Activated CD8-positive, alpha-beta memory T cell treated with anti-CD3 and anti-CD28 coated beads for 4 hours (primary cell): ENCODE measurements at places on chromosomes 12 and 14.

- DNase-seq, result no peak
These were observed 81.9 kb upstream of the AVPR1A start for GRCh38 chr12:63232896-63233295.

DNA sequence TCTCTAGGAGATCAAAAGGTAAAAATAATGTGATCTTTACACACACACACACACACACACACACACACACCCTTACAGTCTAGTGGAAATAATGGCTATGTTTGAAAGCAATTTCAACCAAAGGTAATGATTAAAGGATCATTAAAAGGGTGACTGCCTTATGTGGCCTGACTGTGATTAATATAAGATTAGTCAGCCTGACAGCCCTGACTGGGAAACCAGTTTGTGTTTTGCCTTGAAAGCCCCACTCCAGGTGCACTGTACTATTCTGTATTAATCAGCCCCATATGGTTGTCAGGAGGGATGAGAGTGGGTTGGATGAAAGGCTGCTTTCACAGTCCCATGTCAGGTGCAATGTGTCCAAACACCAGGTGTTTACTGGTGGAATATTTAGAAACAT, 10.5 kb downstream of the RASSF9 start:
- DNase-seq, result no peak

- peak; percentile 30 for DNase-seq
These were observed 437 bp downstream of the ERO1A start for GRCh38 chr14:52694761-52695480.

- DNase-seq, result no peak
These were observed at the start of gene PPFIA2 for GRCh38 chr12:81759190-81760051. TSS of gene PPFIA2 (minus strand) at chr12:81759350.

DNA sequence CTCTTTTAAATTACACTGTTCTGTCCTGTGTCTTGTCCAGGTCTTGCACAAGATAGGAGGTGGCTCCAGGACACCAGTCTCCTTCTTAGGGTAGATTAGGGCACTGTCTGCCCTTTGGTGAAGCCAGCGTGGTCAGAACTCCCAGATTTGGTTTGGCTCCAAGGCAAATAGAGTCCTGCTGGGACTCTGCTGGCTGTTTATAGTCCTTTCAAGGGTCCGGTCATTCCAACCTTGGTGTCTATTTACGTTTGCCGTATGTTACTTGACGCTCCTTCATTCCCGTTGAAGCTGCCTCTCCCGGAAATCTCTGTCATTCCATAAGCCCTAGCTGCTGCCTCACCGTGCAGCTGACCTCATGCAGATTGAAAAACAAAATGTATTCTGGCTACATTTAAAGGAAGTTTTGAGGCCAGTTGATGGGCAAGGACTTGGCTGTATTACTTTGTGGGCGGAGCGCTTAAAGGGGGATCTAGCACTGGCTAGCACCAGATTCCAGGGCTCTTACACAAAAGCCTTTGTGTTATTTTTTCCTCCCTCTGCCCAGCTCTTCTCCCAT, 180.6 kb downstream of the AKAP6 start:
- DNase-seq, result no peak

DNA sequence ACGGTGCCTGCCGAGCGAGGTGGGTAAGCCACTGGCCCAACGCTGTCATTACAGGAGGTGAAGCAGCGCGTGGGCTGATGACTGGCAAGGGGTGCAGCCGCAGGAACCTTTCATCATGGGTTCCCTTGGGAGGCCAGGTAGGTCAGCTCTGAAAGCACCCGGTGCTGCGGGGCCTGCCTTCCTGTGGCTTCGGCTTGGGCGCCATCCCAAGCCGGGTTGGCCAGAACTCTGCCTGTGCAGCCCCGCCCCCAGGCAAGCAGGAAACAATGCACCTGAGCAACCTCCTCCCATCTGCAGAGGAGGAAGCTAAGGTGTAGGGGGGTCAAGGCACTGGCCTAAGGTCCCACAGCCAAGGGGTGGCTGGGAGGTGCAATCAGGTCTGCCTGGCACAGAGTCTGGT, 20.0 kb upstream of the HHIPL1 start:
- DNase-seq, result no peak

DNA sequence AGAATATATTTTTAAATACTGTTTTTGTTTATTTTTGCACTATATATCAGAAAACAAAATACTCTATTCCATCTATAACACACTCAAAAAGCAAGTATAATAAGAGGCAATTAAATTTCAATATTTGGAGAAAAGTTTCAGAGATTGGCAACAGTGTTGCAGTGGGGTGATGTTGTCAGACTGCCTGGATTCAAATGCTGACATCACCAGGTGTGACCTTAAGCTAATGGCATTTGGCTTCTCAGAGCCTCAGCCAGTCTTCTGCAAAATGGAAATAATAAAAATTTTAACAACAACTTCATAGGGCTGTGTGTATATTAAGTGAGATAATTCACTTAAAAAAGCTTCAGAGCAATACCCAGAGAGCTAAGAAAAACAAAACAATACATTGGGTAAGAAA, 74.7 kb downstream of the TMTC1 start:
- no peak for DNase-seq

- DNase-seq, result no peak
These were observed 2.0 kb upstream of the PCK2 start for GRCh38 chr14:24092110-24092504.

GRCh38 chr12:103758310-103759089, 82.5 kb downstream of the NT5DC3 start:
- DNase-seq, result no peak

- no peak for DNase-seq
These were observed 254.0 kb upstream of the KRR1 start for GRCh38 chr12:75765170-75766059.

DNA sequence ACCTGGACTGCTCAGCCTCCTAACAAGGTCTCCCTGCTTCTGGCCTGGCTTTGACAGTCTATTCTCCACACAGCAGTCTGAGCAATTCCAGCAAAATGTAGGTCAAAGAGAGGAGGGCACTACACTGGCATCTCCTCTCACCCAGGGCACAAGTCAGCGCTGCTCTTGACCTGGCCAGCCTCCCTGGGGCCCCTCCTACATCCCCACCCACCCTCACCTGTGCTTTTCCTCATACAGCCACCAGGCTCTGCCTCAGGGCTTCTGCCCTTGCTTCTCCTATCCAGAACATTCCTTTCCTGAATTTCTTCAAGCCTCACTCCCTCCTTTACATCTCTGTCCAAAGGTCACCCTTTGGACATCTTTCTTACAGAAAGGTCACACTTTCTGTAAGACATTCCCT, 33.7 kb downstream of the GALNT4 start:
- DNase-seq, result no peak

GRCh38 chr14:32073537-32074189, 3.4 kb upstream of the ARHGAP5 start:
- DNase-seq, result peak; percentile 14

GRCh38 chr12:12443431-12443878, 86.6 kb downstream of the BORCS5 start:
- DNase-seq, result no peak
